Gastrocnemius medialis (tissue), 4 donors: ENCODE measurements at places on chromosomes 5 and 9. TPM values are rescaled to one million over a fixed set of nuclear protein-coding genes. Genes with fewer than 3 reads are reported as not detected.

Gene FGF18
- 0.20 TPM for total RNA-seq

- no peak for DNase-seq
Observed at GRCh38 chr5:154470947-154471870, 6.8 kb downstream of the HAND1 start.

DNA sequence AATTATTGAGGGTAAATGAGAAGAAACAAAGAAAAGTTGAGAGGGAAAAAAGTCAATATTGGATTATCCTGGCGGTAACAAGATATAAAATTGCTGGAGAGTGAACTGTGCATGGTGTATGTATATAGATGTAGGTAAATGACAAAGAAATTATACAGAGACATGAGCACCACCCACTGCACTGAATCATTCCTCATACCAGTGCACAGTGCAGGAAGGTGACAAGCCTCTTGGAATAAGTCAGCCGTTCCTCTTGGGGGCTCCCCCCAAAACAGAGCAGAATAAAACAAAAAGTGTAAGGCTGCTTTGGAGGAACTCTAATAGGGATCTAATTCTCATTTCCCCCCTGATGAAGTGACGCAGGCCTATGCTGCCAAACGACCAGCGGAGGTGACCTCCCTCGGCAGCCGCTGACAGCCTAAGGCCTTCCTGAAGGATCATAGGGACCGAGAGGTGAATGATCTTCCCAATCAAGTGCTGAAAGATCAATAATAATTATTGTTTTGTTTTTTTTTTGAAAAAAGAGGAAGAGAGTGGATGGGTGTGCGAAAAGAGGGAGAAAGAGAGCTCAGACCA lies 245.0 kb downstream of the PSAT1 start:
- no peak for DNase-seq

DNA sequence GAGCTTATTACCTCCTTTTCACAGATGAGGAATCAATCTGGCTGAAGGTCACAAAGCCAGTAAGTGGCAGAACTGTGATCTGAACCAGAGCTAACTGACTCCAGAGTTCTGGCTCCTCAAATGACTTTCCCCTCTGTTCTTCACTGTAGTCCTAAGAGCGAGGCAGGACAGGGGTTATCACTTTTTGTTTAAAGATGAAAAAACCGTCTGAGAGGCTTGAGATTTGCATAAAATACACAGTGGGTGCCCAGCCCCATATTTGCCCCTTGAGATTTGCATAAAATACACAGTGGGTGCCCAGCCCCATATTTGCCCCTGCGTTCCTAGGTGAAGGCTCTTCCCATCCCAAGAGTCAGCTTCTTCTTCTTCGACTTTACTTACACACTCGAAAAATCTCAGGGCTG lies 667 bp downstream of the FBXO10 start:
- DNase-seq = no peak

- no peak for DNase-seq
Observed at GRCh38 chr9:116506685-116507084, 180.4 kb upstream of the TRIM32 start.

GRCh38 chr5:139342423-139342723 lies 719 bp downstream of the PAIP2 start:
- DNase-seq = no peak

DNA sequence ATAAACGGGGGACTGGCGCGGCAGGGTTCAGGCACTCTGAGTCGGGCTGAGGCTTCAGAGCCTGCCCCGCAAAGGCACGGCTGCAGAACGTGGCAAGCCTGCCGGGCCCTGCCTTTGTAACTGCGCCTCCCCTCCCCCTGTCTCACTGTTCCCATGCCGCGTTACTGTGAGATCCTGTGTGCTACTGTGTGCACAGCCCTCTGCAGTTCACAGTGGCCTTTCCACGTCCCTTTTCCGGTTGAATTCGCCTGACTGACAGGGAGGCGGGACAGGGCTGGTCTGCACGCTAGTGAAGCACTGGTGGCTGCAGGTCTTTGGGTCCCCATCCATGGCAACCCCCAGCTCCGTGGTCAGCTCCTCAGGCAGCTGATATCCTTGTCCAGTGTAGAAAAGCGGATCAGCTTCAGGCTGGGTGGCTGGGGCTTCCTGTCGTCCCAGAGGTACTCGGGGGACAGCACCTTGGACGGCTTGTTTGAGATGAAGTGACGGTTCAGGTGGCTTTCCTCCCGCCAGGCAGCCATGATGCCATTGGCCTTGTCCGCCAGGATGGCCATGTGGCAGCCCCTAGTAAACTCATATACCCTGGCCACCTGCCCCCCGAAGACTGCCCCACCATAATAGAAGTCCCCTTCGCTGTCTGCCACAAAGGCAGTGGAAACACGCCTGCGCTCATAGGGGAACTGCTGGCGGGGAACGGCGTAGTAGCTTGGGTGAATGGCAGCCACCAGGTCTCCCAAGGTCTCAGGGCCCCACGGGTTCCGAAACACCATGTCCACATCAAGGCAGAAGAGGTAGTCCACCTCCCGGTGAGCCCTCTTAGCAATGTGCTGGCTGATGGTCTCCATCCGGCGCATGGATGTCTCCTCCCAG lies 10.3 kb downstream of the GBGT1 start:
- DNase-seq = no peak

DNA sequence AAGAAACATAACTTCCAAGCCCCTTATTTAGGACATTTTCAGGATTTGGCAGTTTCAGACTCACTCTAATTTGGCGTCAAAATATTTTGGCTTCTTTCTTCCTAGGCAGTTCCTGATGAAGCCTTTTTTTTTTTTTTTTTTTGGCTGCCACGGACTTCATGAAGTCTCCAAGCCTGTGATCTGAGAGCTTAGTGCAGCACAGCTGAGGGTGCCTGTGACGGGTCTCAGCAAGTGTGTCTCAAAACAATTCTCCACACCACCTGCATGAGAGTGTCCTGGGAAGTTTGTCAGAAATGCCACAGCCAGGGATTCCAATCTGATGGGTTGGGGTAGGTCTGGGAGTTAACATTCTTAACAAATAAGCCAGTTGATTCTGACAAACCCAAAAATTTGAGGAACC lies 6.0 kb upstream of the ESM1 start:
- no peak for DNase-seq

DNA sequence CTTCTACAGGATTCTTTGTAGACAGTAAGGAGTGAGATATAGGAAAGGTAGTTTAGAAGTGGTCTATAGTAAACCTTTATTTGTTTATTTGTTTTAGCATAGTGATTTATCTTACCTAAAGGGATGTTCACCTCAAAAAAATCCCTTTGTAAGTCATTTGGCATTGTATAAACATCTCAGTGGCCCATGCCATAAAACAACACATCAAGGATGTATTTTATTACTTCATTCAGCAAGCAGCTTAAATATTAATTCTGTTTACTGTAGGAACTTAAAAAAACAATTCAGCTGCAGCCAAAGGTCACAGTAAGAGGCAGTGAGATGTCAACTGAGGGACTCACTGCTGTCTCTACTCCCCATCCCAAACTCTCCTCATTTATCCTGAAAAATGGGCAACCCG lies 452.7 kb downstream of the HINT1 start:
- no peak for DNase-seq

Gene CDHR2
- total RNA-seq = 0.07 TPM

Gene TNFSF8
- not detected for total RNA-seq

- no peak for DNase-seq
Observed at GRCh38 chr5:83011985-83012384, 65.2 kb downstream of the TMEM167A start.

Gene PDE6A
- total RNA-seq = not detected

Gene ELAVL2
- not detected for total RNA-seq

DNA sequence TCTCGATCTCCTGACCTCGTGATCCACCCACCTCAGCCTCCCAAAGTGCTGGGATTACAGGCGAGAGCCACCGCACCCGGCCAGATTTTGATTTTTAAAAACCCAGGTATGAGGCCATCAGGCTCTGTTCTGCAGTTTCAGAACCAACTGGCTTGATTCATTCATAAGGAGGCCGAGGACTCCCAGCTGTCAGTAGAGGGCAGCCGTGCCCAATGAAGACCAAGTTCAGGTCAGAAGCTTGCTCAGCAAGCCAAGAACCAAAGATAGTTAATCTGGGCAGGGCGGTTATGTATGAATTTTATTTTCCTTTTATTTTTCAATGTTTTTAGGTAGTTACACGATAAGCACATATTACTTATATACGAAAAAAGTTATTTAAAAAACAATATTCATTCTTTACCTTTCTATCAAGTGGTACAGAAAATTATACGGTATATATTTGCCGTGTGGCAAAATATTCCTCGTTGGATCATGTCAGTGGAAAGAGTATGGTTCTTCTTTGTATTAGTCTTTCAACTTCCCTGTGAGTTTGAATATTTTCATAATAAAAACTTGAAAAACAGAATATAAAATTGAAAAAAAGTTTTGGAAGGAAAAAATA lies 18.0 kb downstream of the MGAT1 start:
- peak; percentile 57 for DNase-seq

GRCh38 chr9:98625728-98626127 lies 83.0 kb downstream of the GABBR2 start:
- no peak for DNase-seq

GRCh38 chr5:65426656-65427055 lies 55.1 kb downstream of the ADAMTS6 start:
- DNase-seq = no peak

Gene NR3C1
- total RNA-seq = 79.1 TPM
